ENCODE measurements at places on chromosomes 2 and 18.

GRCh38 chr2:1081451-1082225 lies 131.0 kb downstream of the SNTG2 start:
- DNase-seq, result peak; percentile 52

- peak; percentile 40 for DNase-seq
These were observed 98.2 kb upstream of the HNMT start for GRCh38 chr2:137865954-137866540.

GRCh38 chr18:8997634-8998033 lies 104.9 kb upstream of the NDUFV2 start:
- no peak for DNase-seq

GRCh38 chr2:190267302-190267701 lies 52.3 kb downstream of the HIBCH start:
- DNase-seq, result peak; percentile 55

GRCh38 chr2:139526781-139527180 lies 746.6 kb upstream of the NXPH2 start:
- no peak for DNase-seq

DNA sequence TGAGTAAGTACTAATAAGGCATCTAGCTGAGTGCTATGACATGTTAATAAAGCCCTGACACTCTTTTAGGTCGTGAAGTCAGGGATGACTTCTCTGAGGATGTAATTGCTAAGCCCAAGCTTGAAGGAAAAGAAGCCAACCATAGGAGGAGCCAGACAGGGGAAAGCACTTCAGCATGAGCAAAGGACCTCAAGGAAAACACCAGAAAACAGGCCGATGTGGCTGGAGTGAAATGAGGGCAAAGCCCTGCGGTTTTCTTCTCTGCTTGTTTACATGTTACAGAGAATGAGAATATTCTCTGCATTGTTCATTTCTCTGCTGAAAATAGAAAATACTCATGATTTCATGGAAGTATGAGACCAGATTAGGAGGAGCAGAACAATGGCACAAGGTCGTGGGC lies 112.5 kb upstream of the ARHGAP28 start:
- DNase-seq, result no peak

DNA sequence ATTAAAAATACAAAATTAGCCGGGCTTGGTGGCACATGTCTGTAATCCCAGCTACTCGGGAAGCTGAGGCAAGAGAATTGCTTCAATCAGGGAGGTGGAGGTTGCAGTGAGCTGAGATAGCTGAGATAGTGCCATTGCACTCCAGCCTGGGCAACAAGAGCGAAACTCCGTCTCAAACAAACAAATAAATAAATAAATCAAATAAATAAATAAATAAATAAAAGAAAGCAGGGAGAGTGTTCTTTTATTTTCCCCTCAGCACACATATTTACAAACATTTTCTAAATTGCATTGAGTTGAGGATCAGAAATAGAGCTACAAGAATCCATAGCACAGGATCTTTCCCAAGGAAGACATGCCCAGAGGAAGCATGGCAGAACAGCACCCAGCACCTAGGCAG lies 71.9 kb downstream of the RIT2 start:
- no peak for DNase-seq

DNA sequence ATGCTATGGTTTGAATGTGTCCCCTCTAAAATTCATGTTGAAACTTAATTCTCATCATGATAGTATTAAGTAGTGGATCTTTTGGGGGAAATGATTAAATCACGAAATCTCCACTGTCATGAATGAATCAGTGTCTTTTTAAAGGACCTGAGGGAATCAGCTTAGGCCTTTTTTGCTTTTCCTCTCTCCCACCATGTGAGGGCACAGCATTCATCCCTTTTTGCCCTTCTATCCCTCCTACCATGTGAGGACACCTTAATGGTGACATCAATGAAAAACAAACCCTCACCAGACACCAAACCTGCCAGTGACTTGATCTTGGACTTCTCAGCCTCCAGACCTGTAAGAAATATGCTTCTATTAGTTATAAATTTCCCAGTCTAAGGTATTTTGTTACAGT lies 247.1 kb upstream of the UBE2E3 start:
- DNase-seq, result no peak

GRCh38 chr2:3518496-3519254 lies 656 bp downstream of the ADI1 start:
- peak; percentile 97 for DNase-seq

DNA sequence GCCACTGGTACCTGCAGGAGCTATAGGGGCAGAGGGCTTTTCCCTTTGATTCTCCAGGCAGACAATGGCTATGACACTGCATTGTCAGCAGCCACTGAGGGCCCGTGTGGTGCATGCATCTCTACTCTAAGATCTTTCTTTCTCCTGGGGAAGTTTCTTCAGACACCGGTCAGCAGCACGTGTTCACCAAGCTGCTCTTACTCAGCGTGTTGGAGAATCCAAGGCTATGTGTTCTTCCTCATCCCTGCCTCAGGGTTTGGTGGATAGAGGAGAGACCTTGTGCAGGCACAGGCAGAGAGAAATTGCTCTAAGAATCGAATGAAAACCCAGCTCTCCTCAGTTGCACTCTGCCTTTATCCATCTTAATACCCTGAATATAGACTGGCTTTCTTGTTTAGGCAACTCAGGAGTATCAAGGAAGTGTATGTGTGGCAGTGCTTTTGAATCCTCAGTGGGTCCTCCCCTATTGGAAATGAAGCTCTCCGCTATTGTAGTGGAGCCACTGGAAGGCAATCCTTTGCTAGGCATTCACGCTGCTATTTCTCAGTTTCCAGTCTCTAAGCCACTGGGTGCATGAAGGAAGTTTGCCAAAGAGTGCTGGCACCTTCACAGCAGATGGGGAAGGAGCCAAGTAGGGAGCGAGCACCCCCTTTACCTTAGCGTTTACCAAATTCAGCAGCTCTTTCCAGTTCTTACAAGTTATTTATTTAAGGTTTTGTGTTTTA lies 86.9 kb upstream of the EML6 start:
- no peak for DNase-seq

DNA sequence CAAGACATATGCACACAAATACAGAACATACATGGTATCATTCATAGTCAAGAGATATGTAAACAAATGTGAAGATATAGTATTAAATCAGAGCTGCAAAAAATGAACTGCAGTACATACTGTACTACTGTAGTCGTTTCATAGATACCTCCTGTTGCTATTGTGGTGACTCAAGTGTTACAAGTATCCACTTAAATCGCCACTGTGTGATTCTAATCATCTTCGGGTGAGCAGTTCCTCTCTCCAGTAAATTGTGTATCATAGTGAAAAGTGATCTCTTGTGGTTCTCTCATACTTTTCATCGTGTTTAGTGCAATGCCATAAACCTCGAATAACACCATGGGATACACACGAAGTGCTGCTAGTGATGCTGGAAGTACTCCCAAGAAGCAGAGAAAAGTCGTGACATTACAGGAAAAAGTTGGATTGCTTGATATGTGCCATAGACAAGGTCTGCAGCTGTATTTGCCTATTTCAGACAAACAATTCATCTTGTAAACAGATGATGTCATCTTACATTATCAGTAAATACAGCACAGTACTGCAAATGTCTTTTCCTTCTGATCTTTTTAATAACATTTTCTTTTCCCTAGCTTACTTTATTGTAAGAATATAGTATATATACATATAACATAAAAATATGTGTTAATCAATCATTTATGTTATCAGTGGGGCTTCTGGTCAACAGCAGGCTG lies 222.2 kb downstream of the BCL11A start:
- DNase-seq, result peak; percentile 32

GRCh38 chr2:201984333-201984732 lies 49.3 kb upstream of the FZD7 start:
- no peak for DNase-seq

DNA sequence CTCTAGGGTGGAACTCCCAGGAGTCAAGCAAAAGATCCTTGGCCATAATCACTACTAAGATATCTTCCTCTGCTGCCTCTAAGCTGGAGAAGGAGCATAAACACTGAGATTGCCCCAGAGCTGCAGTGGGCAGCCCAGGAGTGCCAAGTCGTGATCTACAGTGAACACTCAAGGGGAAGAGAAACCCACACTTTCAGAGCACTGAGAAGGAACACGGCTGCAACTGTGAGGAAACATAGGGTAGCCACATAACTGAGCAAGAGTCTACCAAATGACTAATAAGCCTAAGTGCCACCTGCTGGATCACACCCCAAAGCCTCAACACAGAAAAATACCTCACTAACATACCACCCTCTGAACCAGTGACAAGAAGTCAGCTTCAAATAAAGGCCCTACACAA lies 79.6 kb upstream of the RAB12 start:
- DNase-seq, result no peak

GRCh38 chr2:117982376-117983033 lies 31.4 kb downstream of the CCDC93 start:
- no peak for DNase-seq

GRCh38 chr18:28175930-28176697 lies 816 bp downstream of the CDH2 start:
- no peak for DNase-seq

DNA sequence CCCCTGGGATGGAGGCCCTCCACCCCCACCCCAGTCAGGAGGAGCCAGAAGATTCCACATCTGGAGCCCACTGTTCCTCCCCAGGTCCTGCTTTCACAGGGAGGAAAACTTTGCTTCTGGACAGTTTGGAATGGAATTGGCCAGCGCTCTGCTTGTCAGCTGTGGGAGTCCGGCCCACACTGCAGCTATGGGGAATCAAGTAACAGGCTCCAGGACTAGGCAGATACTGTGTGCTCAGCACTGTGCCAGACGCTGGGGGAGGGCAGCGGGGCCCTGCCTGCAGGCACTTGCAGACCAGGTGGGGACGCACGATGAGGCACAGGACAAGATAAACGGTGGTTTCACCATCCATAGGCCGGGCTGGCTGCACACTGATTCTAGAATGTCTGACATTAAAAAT lies 114.0 kb downstream of the STPG4 start:
- DNase-seq, result no peak

GRCh38 chr2:238643400-238643907 lies 204.4 kb upstream of the TWIST2 start:
- DNase-seq, result no peak

DNA sequence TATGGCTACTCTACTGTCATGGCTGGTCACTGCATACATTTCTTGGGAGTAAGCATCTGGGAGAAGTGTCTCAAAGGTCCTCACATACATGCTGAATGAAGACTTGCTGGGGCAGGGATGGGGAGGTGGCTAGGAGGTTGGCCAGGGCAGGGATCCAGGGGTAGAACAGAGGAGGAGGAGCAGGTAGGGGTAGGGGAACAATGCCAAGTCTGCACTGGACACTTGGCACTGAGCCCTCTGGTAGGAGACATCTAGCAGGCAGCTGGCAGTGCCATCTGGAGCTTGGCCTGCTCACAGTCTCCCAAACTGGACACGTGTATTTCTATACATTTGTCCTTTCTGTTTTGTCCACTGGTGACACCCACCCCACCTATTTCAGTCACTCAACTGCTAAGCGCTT lies 62.7 kb upstream of the REV1 start:
- DNase-seq, result no peak

GRCh38 chr18:49514577-49514976 lies 27.5 kb upstream of the C18orf32 start:
- no peak for DNase-seq

DNA sequence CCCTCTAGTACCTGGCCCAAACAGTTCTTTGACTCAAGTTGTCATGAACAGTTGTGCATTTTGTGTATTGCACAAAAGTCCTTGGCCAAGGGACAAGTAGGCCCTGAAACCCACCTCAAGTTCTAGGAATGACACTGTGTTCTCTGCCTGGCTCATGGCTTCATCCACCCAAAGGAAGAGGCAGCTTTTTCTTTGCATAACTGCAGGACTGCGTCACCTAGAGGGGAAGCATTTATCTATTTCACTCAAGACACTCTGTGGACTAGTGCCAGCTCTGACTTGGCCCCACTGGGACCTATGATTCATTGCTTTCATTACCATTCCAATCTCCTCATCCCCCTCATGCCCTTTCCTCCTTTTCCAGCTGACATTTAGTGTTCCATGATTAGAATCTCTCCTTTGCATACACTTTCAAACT lies 119.3 kb upstream of the SIX2 start:
- DNase-seq, result peak; percentile 98

DNA sequence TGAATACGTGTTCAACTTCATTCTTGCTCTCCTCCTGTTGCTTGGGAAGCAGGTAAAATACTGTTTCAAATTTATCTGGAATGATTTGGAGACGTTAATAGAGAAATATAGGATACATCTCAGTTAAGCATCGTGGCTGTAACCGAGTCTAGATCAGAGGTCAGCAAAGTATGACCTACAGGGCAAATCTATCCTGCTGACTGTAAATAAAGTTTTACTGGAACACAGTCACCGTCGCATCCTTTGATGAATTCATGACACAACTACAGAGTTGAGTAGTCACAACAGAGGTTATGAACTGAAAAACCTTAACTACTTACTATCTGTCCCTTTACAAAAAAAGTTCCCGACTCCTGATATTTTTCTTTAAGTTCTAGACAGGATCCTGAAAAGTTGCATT lies 86.6 kb downstream of the SP100 start:
- DNase-seq, result no peak

- no peak for DNase-seq
These were observed 225.3 kb upstream of the PXDN start for GRCh38 chr2:1969701-1970015.

GRCh38 chr18:31162419-31162793 lies 250 bp downstream of the DSC1 start:
- no peak for DNase-seq
